ENCODE measurements at places on chromosomes 1 and 21. TPM values are rescaled to one million over a fixed set of nuclear protein-coding genes. Genes with fewer than 3 reads are reported as not detected.

DNA sequence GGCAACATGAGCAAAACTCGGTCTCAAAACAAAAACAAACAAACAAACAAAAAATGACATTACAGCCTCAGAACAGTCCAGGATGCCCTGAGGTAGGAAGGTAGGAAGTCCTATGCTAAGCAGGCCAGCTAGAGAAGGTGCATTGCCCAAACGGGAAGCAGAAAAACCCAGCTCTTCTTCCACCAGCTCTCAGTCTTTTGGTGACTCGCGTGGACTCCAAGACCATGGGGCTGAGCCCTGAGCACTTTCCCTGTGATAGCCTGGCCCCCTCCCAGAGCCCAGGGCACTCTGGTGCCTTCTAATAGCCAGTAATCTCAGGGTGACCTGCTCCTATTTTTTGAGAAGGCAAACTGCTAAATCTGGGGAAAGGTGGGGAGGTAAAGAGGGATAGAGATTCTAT lies 16.1 kb downstream of the PHLDA3 start:
- DNase-seq: no peak

- DNase-seq: no peak
Observed at GRCh38 chr21:36968976-36969375, 2.5 kb upstream of the HLCS start.

GRCh38 chr21:15772654-15773053 lies 42.9 kb downstream of the USP25 start:
- no peak for DNase-seq

DNA sequence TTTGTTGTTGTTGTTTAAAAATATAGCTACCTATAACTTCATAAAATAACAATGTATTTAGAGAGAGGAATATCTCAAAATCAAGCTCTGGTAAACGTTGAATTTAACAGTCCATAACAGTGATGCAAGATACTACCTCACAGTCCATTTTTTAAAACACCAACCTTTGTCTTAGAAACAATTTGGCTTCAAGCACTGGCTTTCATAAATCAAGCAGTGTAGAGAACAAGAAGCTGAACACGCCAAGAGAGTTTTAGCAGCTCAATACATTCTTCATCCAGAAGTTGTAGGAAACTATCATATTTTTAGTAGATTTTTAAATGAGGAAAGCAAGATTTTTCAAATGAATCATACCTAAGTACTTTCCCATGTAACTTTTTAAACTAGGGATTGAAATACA lies 334.3 kb upstream of the ADAMTS5 start:
- DNase-seq: no peak

DNA sequence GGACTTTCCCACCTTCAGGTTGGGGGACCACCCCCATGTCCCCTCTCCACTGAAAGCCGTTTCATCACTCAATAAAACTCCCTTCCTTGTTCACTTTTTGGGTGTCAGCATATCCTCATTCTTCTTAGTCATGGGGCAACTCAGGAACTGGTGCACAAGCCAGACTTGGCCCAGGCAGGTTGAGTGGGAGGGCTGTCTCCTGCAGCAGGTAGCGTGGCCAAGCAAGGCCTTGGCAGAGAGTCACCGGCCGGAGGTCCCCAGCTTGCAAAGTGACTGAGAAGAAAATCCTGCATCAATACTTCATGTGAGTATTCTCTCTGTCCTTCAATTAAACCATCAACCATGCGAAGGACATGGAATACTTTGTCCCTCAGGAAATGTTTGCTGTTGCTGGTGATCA lies 148.9 kb downstream of the RHOU start:
- DNase-seq: no peak

- DNase-seq: no peak
Observed at GRCh38 chr1:247054992-247055415, 23.6 kb downstream of the ZNF670 start.

DNA sequence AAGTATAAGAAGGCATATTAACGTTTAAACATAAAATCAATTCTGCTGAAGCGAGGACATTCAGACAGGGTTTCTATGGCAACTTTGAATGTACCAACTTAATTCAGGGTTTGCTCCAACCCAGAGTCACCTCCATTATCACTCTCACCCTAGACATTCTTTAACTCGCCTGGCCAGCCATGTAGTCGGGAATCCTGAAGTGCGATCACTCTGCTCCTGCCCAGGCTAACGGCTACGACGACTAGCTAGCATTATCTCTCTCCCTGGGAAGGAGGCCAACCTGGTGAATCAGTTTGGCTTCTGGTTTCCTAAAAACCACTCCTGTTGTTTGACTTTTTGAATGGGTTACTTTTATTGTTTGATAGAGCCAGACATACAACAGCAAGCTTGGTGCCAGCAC lies 38.9 kb upstream of the ZBTB18 start:
- no peak for DNase-seq

DNA sequence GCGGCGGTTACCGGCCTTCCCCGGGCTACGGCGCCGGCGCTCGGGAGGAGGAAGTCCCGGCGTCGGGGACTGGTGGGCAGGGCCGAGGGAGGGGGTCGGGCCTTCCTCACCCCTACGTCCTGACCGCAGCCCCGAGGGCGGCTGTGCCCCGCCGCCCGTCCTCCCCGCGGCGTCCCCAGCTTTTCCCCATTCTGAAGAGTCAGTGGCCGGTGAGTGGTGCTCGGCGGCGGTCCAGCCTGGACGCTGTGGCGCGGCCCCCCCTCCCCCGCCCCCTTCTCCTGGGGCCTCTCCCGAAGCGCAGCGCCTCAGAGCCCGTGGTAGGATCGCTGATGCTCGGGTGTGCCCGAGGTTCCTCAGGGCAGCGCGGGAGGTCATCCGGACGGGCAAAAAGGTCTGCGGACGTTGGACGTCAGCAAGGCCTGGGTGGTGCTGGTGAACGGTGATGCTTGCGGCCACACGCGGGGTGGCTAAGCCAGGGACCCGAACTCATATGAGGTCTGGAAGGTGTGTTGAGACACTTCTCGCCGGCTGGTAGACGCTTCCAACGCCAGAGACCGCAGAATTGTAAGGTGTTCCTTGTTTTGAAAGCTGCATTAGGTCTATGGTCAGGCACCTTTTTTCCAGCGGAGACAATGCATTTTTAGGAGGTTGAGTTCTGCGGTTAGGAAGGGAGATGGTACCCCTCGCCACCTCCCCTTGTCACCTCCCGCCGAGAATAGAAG lies 725 bp downstream of the SLC25A33 start:
- no peak for DNase-seq

DNA sequence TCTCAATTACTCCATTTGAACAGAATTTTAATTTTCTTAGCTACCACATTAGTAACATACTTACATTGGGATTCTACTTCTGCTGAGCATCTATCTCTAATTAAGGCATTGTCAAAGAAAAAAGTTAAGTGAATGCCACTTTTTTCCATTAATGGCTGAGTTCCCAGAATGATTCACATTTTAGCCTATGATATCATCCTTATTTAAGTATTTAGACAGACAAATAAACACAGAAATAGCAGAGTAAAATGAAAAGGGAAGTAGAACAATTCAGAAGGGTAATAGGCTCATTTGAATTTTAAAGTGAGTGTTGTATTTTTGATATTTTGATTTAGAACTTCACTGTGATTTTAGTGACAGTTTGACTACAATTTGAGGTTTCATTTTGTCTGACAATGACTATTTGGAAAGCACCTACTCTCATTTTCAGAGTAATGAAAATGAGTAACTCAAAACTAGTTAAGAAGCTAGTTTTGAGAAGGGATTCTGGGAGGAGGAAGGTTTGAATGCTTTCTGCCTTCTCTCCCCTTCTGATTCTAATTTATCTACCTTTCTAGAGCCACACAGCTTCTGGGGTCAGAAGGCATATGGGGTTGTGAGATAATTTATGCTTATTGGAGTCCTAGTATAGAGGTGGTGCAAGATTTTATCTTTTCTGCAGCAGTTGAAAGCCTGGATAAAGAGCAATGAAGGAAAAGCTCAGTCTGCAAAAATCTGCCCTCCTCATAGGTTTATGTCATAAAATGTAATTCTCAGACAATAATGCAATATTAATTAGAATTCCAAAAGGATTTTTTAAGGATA lies 15.5 kb downstream of the LYPLAL1 start:
- no peak for DNase-seq

GRCh38 chr1:29793101-29793546 lies 556.8 kb downstream of the PTPRU start:
- peak; percentile 82 for DNase-seq

DNA sequence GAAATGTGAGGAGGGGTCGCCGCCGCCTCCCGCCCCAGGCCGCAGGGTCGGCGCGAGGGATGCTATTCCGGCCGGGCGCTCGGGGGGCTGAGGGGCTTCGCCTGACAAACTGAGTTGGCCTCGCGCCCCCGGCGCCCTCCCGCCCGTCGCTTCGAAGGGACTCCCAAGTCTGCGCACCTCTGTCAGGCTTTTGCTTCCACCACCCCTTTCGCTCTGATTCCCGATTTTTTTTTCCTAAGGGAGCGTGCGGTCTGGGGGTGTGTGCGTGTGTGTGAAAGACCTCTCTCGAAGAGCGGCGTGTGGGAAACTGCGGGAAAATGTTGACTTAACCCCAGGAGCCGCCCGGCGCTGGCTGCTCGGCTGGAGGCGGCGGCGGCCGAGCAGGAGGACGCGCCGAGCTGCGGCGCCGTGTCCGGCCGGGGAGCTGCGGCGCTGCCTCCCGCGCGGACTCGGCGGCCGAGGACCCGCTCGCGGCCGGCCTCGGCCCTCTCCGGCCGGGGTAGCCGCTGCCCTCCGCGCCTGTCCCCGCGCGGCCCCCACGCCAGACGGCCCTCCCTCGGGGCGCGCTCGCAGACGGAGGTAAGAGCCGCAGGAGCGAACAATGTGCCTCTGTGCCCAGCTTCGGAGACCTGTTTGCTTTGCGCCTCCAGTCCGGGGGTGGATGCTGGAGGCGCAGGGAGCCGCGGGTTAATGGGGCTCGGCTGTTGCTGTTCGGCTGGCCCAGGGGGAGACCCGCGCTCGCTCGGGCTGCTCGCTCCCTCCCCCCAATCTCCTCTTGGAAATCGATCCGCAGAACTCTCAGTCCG lies 1.1 kb downstream of the ADGRL2 start:
- peak; percentile 33 for DNase-seq

- DNase-seq: no peak
Observed at GRCh38 chr1:97382206-97382605, 538.6 kb downstream of the DPYD start.

DNA sequence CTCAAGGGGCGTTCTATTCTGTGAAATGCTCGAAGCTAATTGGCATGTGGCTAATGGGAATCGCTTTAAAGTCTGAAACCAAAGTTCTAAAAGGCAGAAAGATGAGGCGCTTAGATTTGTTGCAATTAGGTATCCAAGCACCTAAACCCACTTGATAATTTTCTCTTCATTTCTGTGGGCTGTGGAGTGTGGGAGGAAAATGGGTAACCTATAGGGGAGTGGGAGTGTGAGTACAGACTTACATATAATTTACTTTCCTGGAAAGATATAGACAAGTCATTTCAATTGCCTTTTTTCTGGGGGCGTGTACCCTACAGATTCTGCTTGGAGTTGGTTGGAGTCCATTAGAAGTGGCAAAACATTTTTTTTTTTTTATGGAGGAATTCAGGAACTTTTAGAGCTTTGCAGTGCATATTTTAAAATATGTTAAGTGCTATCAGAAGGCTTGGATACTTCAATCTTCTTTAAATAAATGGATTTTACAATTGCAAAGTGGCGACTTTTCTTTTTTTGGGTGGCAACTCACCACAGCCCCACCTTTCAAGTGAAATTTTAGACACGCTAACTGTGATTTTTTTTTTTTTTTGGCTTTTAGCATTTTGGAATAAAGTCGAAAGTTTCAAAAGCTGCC lies 254.5 kb downstream of the CAMTA1 start:
- no peak for DNase-seq

GRCh38 chr1:205528887-205529825 lies 24.7 kb downstream of the CDK18 start:
- DNase-seq: peak; percentile 72

GRCh38 chr1:906600-907420 lies 16.9 kb upstream of the SAMD11 start:
- DNase-seq: no peak

DNA sequence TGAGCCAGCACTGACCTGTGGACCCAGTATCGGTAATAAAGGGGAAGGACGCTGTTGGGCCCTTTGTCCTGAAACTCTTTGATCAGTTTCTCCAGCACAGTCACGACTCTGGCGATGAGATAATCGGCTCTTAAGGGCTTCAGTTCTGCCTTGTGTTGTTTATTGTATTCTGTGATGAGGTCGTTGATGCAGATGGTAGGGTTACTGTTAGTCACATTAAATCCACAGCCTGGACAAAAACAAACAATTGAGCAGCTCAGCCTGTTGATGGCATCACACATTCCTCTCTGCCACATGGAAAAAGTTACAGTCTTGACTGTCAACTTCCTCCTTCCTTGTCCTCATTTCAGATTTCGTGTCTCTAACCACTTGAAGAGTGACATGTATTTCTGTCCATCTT lies 57.6 kb downstream of the SIM2 start:
- DNase-seq: no peak

GRCh38 chr1:42178249-42178648 lies 13.7 kb upstream of the GUCA2A start:
- no peak for DNase-seq

DNA sequence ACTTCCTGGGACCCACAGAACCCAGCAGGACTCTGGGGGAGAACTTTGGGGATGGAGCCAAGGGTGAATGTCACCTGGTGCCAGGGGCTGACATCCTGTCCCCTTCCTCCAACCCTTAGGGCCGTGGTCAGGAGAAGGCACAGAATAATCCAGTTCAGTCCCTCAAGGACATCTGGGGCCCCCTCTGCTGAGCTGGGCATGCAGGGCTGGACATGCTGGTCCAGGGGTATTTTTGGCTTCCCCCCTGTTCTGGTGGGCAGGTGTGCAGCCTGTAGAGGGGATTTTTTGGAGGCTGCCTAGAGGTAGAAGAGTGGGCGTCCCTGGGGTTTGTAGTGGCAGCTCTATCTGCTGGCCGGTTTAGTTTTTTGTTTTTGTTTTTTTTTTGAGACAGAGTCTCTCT lies 3.4 kb upstream of the CROCC start:
- DNase-seq: no peak

GRCh38 chr1:47409311-47410067 lies 6.6 kb upstream of the FOXE3 start:
- DNase-seq: no peak

DNA sequence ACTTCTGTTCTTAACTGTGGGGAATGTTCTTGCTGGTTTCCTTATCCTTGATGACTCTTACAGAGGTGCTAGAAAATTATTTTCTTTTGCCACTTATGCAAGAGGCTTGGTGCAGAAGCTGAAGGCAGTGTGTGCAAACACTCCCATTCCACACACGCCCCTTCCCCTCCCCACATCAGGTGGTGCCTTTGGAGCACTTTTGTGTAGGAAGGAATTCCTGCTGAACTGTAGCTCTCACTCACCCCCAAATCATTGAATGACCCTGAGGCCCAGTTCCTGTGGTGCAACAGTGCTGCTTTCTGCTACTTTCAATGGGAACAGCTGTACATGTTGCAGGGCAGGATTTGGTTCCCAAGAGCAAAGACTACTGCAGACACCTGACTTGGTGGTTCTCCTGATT lies 101.8 kb downstream of the CD247 start:
- no peak for DNase-seq

The USP21 gene
- 51.3 TPM for polyA plus RNA-seq

The CA6 gene
- polyA plus RNA-seq: not detected

The PEF1 gene
- 76.7 TPM for polyA plus RNA-seq

The PRELP gene
- polyA plus RNA-seq: 4.4 TPM

The C1orf159 gene
- 7.9 TPM for polyA plus RNA-seq

The GFI1 gene
- 0.21 TPM for polyA plus RNA-seq

The S100A9 gene
- 14.8 TPM for polyA plus RNA-seq

The SYTL1 gene
- polyA plus RNA-seq: 12.0 TPM

All from right renal pelvis (tissue), 4 donors.